ENCODE measurements at places on chromosomes 5 and 9. TPM values are rescaled to one million over a fixed set of nuclear protein-coding genes. Genes with fewer than 3 reads are reported as not detected.

The TUSC1 gene
- total RNA-seq: 7.0 TPM

The MRPS30 gene
- total RNA-seq: 36.3 TPM

The UGT3A2 gene
- not detected for total RNA-seq

The OR1J1 gene
- not detected for total RNA-seq

The SPINK9 gene
- total RNA-seq: not detected

The REXO4 gene
- total RNA-seq: 33.6 TPM

The RNF183 gene
- total RNA-seq: 0.19 TPM

The ZNF879 gene
- total RNA-seq: 0.48 TPM

The MARCOL gene
- total RNA-seq: not detected

The INSL6 gene
- not detected for total RNA-seq

The FAM78A gene
- 0.28 TPM for total RNA-seq

The CARD6 gene
- total RNA-seq: 3.0 TPM

The EIF4EBP3 gene
- total RNA-seq: 1.4 TPM

The LCN1 gene
- total RNA-seq: 0.26 TPM

The ARID3C gene
- total RNA-seq: 0.17 TPM

The HCN1 gene
- total RNA-seq: not detected

The BAAT gene
- total RNA-seq: 0.31 TPM

The ORM2 gene
- total RNA-seq: not detected

The KLF4 gene
- 35.1 TPM for total RNA-seq

The CORO2A gene
- total RNA-seq: 1.8 TPM

The GNA14 gene
- 0.05 TPM for total RNA-seq
